NCI-H1092 treated with DMSO at 0.1 percent for 48 hours (cell line): ENCODE measurements at places on chromosomes 7 and 10.
A peak's percentile ranks its signal among the peaks of the same experiment; 100 is the strongest.

GRCh38 chr10:60714233-60714632, 64.0 kb upstream of the CDK1 start:
- DNase-seq: no peak

- DNase-seq: peak; percentile 84
Measured at GRCh38 chr7:30164567-30164966, 29.8 kb downstream of the MTURN start.

DNA sequence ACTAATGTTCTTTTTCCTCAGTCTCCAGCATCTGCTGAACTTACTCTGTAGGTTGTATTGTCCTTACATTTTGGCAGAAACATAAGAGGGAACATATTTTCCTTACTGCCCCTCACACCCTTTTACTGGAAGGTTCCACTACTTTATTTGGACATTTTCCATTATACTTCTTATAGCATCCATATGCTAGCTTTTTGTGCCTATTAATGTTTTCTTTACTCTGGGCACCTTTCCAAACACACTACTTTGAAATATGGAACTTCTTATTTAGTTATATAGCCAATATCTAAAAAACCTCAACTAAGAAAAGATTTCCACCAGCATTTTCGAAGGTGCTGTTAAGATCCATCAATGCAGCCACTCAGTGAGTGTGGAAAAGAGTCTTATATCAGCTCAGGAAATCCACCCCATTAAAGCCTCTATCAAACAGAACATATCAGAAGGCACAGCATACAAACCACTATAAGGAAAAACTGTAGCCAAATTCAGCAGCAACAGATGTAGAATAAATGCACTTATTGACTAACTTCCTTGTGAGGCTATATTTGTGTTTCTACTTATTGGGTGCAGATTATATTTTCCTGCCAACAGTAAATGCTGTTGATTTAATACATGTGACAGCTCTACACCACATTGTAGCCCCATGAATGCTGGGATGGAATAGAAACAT, 272.5 kb upstream of the SEMA3E start:
- no peak for DNase-seq

DNA sequence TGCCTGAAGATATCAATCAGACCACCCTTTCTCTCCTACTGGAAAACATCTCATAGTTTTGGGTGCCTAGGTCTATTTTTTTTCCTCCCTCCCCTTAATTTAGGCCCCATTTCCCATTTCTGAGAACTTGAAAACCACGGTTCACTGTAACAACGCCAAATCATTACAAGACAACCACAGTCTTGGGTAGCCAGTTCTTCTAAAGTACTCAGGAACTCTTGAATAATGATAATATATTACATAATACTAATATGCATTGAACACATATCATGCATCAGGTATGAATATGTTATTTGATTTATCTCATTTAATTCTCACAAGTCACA, 185.1 kb upstream of the ADO start:
- DNase-seq: no peak

DNA sequence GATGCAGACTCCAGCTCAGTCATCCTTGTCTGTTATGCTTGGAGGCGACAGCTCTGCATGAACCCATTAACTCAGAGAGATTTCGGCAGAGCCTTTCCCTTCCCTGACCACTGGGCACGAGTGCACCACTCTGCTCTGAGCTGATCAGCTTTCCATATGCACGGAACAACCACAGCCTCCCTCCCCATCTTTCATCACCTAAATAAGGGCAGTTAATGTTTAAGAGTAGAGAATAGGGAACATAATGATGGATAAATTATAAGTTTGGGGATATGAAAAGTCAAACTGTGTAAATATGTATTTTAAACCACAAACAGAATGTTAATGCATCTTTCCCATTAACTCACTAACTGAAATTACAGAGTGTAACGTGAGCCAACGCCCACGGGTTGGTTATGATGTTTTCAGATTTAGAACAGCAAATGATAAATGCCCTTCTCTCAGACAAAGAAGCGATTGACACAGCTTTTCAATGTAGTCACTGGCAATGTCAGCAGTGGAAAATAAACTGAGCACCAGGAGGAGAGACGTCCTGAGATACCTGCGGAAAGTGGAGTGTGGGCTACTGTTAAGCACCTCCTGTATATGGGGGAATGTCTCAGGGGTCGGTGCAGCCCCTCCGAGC, 658.2 kb downstream of the LRMDA start:
- DNase-seq: no peak

DNA sequence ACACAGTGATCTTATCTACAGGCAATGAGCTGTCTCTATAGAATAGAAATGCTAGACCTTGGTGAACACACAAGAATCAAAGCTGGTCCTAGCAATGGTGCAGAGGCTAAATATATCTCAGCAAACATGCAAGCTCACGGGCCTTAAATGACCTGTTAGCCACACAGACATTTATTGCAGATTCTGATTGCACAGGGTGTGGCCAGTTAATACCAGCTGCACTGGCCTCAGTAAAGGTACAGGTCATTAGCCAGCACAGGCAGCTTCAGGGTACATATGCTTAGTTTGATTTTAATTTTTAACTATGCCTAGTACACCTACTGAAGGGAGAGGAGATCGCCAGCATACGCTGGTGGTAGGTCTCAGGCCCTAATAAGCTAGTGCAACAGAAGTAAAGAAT, 265.4 kb upstream of the DGKB start:
- DNase-seq: no peak
